IPS DF 19.7 (cell line): ENCODE measurements at places on chromosomes 3 and 15.
A peak's percentile ranks its signal among the peaks of the same experiment; 100 is the strongest.

- DNase-seq = no peak
Measured at GRCh38 chr15:62745621-62746225, 296.8 kb upstream of the TPM1 start.

DNA sequence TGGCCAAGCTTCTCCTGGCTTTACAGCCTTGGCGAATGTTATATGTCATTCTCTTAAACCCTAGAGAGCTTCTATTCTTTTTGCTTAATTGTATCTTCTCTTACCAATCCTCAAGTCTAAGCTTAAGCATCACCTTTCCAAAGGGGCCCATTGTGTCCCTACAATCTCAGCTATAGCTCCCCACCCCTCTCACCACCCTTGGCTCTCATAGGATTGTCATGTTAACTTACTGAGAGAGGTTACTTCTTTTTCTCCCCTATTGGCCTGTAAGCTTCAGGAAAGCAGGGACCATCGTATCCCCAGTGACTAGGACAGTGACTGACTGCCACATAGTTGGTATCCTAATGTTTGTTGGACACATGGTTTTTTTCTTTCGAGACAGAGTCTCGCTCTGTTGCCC is 43.3 kb upstream of the LMOD3 start:
- DNase-seq = no peak

DNA sequence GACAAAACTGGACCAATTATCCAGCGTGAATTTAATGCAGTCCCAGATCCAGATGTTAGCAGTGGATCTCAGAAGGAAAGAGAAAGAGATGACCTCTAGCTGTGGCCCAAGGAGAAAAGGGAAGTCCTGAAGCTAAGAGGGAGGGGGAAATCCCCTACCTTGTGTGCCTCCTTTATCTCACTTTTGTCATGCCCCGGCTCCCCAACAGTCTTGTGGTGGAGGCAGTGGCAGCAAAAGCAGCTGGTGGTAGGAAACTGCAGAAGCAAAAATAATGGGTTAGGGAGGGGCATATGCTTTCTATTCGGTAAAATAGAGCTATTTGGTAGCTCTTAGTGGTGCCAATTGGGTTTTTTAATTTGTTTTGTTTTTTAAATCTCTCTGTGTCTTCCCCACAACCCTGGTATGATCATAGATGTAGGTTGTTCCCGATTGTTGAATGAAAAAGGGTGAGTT is 56.5 kb downstream of the MCTP2 start:
- no peak for DNase-seq

DNA sequence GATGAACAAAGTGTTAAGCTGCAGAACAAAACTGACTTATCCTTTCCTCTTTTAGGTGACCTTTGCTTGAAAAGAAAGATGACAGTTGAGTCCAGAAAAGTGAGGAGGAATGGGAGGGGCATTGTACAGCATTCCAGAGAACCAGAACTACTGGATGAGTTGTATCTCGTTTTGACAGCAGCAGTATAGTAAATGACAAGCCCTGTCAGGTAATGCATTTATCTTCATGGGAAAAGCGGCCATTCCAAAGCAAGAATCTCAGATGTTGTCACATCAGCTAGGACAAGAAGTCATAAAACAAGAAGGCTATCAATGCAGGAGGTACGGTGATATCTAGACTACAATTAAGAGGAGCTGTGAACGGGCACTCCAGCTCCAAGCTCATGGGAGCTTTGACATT is 421.5 kb downstream of the MAGI1 start:
- DNase-seq = no peak

DNA sequence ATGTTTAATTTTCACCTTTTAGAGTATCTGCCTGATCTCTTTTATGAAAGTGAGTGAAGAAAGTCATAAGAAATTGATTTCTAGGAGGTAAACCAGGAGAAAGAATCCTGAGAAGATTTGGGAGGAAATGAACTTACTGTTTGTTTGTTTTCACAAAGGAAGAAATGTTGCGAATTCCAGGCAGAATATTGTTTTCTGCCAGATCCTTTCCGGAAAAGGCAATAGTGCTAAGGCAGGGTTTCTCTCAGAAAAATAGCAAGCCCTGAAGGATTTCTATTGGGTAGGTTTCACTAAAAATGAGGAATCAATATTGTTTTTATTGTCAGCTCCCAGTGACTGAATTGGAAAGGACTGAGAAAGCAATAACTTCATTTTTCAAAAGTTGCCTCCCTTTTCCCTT is 85.7 kb upstream of the TGFBR2 start:
- DNase-seq = no peak

- DNase-seq = no peak
Measured at GRCh38 chr3:171851660-171852058, 8.5 kb downstream of the TMEM212 start.

DNA sequence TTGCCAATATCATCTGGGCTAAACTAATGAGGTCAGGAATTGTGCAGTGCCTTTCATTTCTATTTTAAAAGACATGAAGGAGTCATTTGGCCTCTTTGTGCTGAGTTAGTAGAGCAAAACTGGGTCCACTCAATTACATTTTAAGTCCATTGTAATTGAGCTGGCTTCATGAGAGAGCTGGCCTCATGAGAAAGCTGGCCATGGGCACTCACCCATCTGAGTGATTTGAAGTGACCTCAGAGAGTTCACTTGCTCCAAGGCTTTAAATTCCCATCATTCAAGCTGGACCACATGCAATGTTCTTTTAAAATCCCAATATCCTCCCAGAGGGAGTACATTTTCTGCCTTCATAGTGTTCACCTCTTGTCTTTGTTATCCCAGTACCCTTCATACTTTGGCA is 335.9 kb upstream of the WNT5A start:
- no peak for DNase-seq

GRCh38 chr3:33159981-33160380 is 46.2 kb downstream of the CRTAP start:
- DNase-seq = no peak

DNA sequence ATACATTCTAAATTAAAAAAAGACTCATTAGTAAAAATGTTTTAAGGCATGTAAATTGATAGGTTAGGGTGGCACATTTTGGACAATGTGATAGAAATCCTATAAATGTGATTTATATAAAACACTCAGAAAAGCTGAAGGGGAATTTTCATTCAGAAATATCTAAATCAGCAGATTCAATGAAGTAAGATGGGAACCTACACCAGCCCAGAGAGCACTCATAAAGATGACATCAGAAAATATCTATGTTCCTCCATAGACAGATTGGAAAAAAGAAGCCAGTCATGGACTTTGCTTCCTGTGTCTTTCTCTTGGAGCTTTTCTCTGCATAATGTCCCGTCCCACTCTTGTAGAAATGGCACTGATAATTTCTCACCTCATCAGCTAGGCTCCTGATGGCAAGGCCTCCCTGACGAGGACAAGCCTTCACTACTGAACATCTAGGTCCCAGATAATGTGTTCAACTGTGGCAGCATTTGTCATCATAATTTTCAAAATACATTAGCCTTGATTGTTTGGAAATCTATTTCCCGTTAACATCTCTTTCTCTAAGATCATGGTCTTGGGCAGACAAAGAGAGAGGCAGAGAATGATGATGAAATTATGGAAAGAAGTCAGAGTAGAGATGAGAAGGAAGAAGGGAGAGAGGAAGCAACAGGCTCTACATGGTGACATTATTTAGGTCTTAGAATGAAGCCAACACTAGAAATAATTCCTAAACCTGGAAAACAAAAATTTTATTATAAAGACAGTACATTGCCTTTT is 354.4 kb downstream of the NTRK3 start:
- no peak for DNase-seq

- DNase-seq = no peak
Measured at GRCh38 chr15:80093854-80094418, 34.5 kb downstream of the ZFAND6 start.

GRCh38 chr3:63193647-63194046 is 84.5 kb upstream of the SYNPR start:
- DNase-seq = no peak

- DNase-seq = no peak
Measured at GRCh38 chr3:120172070-120172469, 77.8 kb upstream of the GSK3B start.

GRCh38 chr15:70243686-70244540 is 146.2 kb upstream of the TLE3 start:
- no peak for DNase-seq

- no peak for DNase-seq
Measured at GRCh38 chr15:79028411-79028964, 62.1 kb downstream of the RASGRF1 start.

DNA sequence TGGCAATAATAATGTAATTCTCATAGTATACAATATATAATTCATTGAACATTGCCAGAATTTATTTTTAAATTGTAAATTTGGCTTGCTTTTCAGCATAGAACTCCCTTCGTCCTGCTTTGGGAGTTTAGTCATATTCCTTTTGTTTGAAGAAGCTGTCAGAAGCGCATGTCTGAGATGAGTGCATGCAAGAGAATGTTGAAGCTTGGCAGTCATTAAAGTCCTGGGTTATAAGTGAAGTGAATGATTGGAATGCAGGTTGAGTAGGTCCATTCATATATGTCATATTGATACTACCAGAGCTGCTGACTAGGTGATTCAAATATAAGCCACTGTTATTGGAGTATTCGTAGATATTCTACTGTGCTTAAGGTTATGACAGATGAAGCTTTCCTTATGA is 243.6 kb upstream of the MDFIC2 start:
- no peak for DNase-seq

- DNase-seq = no peak
Measured at GRCh38 chr3:168475704-168476103, 380.0 kb upstream of the GOLIM4 start.

GRCh38 chr3:111906656-111907055 is 47.6 kb downstream of the PHLDB2 start:
- no peak for DNase-seq

DNA sequence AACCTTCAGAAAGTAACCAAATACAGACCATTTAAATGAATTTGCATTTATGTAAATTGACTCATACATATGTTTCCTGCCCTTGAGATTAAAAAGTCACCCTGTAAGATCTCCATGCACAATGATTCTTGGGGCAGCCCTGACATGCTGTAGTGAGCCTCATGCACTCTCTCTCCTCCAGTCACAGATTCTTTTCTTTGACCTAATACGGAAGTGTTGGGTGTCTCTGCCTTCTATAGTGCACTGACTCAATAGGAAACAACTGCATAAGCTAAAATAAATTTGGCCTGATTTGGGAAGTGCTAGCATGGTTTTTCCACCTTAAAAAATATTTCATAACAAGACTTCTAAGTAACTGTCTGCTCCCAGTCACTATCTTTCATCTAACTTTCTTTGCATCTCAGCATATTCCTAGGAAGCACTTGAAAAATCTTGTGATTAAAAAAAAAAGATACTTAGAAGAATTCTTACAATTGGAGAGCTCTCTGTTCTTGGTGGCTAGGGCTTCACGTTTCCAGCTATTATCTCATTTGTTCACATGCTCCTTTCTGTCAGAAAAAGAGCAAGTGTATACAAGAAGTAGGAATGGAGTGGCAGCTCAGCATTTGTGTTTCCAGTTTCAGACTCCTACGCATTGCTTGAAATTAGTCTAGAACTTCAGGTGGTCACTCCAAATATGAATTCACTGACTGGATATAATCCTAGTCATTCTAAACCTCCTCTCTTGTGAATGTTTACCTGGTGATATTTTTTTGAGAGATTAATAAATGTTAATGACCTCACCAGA is 207.9 kb upstream of the COL8A1 start:
- DNase-seq = no peak

- DNase-seq = no peak
Measured at GRCh38 chr3:67688231-67688630, 33.8 kb upstream of the SUCLG2 start.

GRCh38 chr3:174439331-174440252 is 419.5 kb upstream of the NAALADL2 start:
- no peak for DNase-seq

DNA sequence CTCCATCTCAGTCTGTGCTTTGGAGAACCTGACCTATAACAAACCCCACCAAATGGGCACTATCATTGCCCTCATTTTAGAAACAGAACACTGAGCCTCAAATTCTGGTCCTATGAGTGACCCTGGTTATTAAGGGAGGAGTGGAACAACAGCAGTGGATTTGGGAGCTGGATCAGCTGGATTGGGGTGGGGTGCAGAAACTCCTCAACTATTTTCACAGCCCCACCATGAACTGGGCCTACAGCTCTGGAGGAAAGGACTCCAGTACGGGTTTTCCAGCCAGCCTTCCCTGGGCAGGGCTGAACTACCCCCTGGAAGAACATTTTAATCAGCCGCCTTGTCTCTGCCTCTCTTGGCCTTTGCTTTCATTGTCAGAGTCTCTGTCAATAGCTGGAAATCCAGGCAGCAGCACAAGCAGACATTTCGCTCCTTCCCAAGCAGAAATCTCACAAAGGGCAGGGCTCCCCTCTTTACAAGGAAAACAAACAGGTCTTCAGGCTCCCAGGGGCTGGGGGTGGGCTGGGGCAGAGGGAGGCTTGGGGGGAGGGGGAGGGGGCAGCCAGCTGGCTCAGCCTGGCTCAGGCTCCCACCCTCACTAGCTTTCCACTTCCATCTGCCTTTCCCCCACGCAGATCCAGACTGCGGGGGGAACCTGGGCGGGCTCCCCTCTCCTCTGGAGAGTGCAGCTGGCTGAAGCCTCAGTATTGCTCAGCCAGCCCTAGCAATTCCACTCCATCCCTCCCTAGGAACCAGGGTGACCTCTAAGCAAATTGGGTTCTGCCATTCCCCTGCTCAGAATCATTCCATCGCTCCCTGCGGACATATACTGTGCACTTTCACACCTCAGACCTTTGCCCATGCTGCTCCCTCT is 13.7 kb upstream of the TLE3 start:
- DNase-seq = peak; percentile 92

- DNase-seq = no peak
Measured at GRCh38 chr15:31331389-31331788, 4.8 kb downstream of the KLF13 start.

DNA sequence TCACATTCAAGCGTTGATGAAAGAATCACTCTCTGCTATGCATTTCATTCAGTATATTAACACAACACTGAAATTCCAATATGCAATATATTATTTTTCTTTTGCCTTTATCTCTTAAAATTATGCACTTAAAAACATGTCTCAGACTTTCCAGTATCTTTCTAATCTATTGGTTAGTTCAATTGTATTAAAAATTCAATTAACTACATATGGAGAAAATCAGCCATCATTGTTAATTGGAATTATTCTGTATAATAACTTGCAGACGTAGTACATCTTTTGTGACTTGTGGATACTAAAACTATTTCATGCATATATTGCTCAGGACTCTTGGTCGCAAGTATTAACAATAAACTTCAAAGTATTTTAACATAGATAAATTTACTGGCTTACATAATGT is 715.6 kb downstream of the GRM7 start:
- DNase-seq = no peak

GRCh38 chr3:142846779-142847577 is 41.9 kb downstream of the PCOLCE2 start:
- DNase-seq = no peak

- no peak for DNase-seq
Measured at GRCh38 chr15:29613951-29614382, 208.3 kb downstream of the TJP1 start.

- DNase-seq = no peak
Measured at GRCh38 chr15:33226559-33227181, 32.2 kb upstream of the FMN1 start.
